ENCODE measurements at places on chromosomes 3 and 15.

- DNase-seq, result no peak
Measured at GRCh38 chr3:185984203-185984602, 46.4 kb upstream of the TRA2B start.

- no peak for DNase-seq
Measured at GRCh38 chr3:164326714-164327113, 751.6 kb downstream of the SI start.

GRCh38 chr3:197749315-197749600 is 425 bp upstream of the FYTTD1 start:
- no peak for DNase-seq

GRCh38 chr3:45659661-45660566 is 29.3 kb upstream of the SACM1L start:
- DNase-seq, result peak; percentile 52

DNA sequence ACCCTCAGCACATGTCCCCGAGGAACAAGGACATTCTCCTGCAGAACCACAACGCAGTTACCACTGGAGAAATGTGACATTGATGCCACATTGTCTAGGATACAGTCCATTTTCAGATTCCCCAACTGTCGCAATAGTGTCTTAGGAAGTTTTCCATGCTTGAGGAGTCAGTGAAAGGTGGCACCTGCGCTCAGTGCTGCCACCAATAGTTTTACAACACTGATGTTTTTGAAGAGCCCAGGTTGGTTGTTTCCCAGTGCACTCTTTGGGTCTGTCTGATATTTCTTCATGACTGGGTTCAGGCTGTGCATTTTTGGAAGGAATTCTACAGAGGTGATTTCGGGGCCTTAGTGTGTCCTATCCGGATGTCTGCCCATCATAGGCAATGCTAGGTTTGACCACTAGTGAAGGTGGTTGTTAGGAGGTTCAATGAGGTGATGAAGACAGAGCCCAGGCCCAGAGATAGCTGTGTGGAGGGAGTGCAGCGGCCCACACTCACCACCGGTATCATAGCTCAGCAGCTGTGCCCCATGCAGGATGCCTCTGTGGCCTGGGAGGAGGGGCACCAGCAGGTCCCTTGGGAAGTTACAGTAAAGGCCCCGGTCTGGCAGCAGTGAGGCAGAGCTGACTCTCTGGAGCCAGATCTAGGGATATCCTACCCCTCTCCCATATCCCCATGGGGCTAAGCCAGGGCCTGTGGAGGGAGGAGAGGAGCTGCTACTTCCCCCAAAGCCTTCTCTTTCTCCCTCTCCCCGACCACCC is 96.6 kb downstream of the DNAJB8 start:
- peak; percentile 53 for DNase-seq

GRCh38 chr15:51110171-51110570 is 15.5 kb upstream of the TNFAIP8L3 start:
- no peak for DNase-seq

DNA sequence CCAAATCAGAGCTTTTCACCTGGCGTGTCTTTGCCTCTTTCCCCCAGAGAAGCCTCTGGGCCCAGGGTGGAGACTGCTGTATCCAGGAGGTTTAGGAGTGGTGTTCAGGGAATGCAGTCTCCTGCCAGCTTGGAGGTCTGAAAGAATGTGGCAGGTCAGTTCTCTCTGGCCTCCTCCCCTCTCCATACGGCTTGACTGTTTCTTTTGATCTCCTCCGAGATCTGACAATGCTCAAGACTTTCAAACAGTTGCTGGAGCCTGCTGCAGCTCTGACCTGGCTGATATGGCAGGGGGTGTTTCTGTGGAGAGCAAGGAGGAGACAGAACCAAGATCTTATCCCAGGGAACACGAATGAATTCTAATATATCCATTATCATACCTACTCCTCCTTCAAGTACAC is 24.7 kb upstream of the TM4SF4 start:
- no peak for DNase-seq

DNA sequence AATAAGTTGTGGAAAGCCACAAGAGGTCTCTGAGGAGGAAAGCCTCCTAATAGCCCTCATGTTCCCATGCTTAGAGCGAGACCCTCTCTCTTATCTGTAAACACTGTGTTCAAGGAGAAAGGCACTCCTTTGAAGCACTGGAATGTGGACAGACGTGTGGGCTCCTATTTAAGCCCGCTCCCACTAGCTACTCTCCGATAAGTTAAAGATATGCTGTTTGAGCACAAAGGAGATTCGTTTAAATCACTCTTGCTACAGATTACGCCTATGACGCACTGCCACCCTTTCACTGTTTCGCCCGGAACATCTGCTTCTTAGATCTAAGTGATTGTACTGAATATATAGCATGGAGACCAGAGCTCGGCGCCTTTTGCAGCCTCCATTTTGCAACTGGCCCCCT is 57.8 kb upstream of the FAM3D start:
- DNase-seq, result no peak

GRCh38 chr3:180325958-180326357 is 276.0 kb upstream of the TTC14 start:
- no peak for DNase-seq

- no peak for DNase-seq
Measured at GRCh38 chr3:35484929-35485530, 154.3 kb upstream of the ARPP21 start.

DNA sequence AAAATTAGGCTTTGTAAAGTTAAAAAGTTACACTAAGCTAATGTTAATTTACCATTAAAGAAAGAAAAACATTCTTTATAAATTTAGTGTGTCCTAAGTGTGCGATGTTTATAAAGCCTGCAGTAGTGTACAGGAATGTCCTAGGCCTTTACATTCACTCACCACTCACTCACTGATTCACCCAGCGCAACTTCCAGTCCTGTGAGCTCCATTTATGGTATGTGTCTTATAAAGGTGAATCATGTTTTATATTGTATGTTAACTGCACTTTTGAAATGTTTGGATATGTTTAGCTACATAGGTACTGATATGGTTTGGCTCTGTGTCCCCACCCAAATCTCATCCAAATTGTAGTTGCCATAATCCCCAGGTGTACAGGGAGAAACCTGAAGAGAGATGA is 549.7 kb upstream of the EPHA6 start:
- DNase-seq, result no peak
